ENCODE measurements at places on chromosomes 3 and 15.

DNA sequence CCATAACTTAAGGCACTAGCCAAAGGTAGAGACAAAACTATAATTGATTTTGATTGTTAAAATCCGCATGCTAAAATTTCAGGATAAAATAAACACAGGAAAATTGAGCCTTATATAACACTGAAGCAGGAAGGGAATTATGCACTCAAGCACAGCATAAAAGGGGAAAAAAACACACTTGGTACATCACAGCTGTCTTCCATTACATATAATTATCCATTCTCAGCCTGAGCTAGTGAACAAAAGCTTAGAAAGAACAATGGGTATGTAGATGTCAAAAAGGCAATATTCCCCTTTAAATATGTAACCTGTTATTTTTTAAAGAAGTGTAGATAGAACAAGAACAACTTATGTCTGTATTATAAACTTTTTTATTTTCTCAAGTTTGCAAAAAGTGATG is 899.2 kb downstream of the ROBO1 start:
- DNase-seq, result no peak

- no peak for DNase-seq
Measured at GRCh38 chr15:57183041-57183440, 193.3 kb upstream of the CGNL1 start.

DNA sequence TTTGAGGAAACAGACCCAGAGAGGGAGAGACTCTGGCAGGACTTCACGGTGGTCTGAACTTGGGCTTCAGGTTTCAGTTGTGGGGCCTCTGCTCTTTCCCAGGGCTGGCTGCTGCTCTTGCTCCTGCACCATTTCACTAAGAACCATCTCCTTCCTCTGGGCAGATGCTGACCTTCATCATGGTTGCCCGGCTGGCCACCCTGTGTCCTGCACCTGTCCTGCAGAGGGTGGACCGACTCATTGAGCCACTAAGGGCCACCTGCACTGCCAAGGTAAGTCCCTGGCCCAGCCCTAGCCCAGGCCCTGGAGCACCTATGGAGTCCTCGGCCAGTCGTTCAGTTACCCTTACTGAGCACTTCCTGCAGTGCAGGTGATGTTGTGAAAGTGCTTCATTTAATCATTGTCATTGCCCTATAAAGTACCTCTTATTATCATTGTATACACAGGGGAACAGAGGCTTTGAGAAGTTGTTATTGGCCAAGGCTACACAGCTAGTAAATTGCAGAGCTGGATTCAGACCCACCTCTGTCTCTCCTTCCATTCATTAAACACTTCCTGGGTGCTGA is 10.0 kb downstream of the RPL32 start:
- no peak for DNase-seq

DNA sequence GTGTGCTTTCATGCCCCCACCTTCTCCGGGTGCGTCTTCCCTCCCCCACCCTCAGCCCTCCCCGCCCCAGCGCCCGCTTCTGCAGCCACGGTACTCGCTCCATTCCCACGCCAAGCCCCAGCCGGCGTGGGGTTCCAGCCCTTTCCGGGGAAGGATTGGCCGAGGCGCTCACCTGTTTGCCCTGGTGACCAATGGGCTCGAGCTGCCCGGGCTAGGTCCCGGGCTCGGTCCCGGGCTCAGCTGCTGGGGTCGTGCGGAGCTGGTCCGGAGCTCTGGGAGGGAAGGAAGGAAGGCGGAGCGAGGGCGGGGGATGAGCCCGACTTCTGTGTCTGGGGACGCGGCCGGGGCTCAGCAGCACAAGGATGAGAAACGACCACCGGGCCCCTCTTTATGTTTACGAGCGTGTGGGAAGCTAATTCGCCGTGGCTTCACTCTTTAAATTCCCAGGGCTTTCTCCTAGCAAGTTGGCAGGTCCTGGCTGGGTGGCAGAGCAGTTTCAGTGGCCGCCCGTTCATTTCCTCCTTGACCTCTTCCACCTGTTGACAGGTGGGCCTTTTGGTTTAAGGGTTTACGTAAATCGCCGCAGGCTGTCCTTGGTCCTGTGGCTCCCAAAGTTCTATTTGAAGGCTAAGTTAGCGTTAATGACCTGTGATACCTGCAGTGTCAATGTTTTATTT is at the start of gene IGSF10:
Gene IGSF10, minus strand, starts transcription at position 288 of the 677 bp plus-strand sequence. CDS start 2,352 bp downstream, outside the sequence.
- peak; percentile 33 for DNase-seq

- no peak for DNase-seq
Measured at GRCh38 chr15:78083687-78084448, 6.4 kb upstream of the TBC1D2B start.

DNA sequence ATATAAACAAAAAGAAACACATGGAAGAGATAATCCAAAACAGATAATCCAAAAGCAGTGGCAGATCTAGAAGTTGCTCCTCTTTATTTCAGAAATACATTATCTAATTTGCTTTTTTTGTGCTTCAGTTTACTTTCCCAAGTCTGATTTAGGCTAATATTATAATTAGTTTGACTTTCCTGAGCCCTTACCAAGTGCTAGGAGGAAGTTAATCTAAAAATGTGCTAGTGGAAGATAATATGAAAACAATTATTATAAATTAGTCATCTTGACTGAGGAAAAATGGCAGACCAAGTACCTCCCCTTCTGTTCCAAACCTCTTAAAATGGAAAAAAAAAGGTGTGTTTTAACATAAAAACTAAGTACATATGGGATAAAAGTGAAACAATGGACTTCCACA is 17.5 kb downstream of the SLC9A9 start:
- no peak for DNase-seq

DNA sequence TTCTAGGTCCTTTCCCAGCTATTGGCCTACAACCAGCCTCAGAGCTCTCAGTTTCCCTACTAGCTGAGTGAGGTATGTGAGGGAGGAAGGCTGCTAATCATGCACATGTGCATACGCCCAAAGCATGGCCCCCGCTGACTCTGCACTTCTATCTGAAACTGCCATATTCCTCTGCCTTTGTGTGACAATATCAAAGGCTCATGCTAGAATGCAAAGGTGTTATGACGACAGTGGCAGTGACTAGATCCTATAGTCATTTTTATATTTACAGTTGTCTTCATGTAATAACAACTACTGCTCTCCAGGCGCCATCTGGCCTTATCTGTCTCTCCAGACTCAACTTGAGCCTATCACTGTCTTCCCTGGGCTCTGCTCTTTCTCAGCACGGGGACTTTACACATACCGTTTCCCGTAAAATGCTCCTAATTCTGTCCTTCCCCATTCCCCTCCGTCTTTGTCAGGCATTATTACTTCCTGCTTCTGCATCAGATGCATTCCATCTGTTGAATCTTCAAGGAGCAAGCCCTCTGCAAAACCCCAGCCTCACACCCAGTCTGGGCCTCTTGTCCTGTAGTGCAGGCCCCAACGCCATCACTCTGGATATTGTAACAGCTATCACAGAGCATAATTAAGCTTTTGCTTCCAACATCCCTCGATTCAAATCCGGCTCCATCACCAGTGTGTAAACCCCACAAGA is 102.5 kb downstream of the PDCD6IP start:
- peak; percentile 84 for DNase-seq

DNA sequence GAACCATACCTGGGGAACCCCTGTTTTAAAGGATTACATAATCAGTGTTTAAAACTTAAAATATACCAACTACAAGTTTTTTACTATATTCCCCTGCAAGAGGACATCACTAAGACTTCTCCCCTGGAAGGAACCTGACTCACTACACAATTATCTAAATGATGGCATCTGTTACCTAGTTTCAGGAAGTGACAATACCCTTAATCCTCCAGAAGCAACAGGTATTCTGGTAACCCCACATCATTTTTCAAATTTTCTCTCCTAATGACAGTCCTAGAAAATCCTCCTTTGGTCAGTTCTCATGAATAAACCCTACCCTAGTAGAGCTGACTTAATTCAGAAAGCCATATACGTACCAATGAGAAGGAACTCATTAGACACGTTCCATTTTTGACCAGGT is 78.4 kb downstream of the RFX7 start:
- no peak for DNase-seq

DNA sequence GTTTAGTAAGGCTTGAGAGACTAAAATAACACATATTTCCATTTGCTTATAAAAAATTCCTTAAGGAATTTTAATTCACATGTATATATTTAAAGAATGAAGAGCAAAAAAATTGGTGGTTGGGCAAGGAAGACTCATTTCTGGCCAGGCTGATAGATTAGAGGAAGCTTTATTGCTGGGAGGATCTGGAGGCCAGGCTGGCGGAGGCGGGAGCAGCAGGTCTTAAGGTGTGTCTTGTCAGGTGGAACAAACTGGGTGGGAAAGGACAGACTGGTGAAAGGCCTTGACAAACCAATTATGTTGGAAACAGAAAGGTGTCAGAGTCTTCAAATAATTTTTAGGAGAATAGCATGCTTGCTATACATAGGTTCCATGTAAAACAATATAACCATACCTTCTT is 124.7 kb downstream of the EPHA3 start:
- no peak for DNase-seq

GRCh38 chr3:166663194-166663593 is 716.9 kb downstream of the ZBBX start:
- DNase-seq, result no peak

GRCh38 chr3:26307787-26308186 is 314.8 kb upstream of the LRRC3B start:
- DNase-seq, result no peak

- DNase-seq, result no peak
Measured at GRCh38 chr3:106880206-106880605, 497.0 kb upstream of the CCDC54 start.

DNA sequence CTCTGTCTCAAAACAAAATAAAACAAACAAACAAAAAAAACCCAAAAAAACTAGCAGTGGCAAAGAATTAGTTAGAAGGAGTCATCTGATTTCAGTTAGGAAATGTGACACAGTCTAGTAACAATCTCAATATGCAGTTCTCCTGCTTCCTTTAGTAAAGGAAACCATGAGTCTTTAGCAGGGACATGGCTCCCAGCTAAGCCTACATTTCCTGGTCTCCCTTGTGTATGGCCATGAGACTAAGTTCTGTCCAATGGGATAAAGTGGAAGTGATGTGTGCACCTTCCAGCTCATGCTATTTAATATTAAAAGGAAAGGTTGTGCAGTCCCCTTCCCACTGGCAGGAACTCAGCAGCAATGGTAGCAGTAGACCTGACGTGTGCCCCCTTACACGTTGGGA is 74.6 kb downstream of the GREM1 start:
- DNase-seq, result no peak

- no peak for DNase-seq
Measured at GRCh38 chr3:44902628-44903027, 28.2 kb downstream of the TGM4 start.

DNA sequence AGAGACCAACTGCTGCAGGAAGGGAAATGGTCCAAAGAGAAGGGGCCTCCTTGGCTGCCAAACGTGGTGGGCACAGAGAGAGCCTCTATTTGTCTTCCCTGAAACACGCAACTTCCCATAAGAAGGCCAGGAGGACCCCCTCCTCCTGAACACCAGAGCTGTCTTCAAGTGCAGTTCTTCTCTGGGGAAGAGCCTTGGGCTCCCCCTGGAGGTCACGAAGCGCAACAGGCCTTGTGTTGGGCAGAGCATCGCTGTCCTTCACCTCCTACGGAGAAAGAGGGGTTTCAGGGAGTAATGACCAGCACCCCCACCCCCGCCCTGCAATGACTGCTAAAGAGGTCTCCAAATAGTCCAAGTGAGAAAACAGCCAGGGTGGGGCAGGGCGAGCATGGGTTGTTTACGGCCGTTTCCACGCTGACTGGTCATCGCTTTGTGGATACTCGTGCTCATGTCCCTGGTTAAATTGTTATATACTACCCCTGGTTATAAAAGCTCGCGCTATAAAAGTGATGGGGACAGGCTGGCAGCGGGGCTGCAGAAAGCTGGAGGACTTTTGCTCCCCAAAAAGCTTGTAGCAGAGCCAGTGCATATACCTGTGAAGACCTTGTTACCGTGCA is 397.5 kb upstream of the ATP10A start:
- peak; percentile 32 for DNase-seq

GRCh38 chr15:45023659-45024225 is 747 bp downstream of the SORD start:
- DNase-seq, result no peak

GRCh38 chr3:134291319-134292254 is 40.9 kb upstream of the RYK start:
- DNase-seq, result peak; percentile 41

DNA sequence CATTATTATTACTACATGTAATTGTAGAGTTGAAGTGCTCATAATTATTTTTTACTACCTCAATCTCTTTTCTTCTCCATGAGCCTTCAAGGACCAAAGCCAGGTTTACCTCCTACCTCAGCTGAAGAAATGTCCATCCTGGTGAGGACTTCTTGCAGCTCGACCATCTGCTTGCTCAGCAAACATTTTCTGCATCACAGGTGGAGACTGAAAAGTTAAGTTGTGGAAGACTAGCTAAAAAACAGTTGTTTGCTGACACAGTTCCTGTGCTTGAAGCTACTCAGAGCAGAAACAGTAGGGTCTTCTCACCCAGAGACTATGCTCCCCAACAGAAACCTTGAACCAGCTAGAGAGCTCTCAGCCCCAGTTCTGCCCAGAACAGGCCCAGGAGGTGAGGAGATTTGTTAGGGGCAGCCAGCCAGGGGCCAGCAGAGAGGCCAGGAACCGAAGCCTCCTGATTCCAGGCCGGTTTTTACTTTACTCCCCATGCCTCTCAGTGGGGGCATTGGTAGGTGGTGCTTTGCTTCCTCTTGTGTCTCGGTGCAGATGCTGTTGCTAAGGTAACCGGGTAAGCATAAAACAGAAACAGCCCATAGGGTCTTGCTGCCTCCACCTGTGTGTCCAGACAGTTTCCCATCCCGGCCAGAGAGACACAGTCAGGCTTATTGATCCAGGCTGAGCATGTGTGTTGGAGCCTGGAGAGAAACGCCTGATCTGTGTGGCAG is 54.9 kb downstream of the CCNL1 start:
- peak; percentile 71 for DNase-seq

DNA sequence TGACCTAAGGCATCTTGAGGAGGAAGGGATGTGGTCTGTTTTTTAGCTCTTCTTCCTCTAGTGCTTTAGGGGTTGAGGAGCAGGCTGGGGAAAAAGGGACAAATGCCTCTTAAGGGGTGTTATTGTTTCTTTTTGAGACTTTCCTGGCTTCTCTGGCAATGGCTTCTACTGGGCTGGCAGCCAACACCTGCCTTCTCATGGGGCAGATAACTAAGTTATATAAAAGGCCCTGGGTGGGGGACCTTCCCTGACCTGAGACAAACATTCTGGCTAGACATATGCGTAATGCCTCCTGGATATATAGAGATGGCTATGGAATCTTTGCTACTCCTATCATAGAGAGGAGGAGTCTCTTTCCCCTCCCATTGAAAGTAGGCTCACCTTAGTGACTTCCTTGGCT is 179.2 kb upstream of the PROK2 start:
- DNase-seq, result no peak

- no peak for DNase-seq
Measured at GRCh38 chr3:169931747-169932520, 20.6 kb downstream of the SAMD7 start.

- DNase-seq, result peak; percentile 87
Measured at GRCh38 chr3:71247221-71247957, 336.1 kb downstream of the FOXP1 start.

Measured in SK-N-DZ (cell line).